ENCODE measurements at places on chromosomes 1 and 21. TPM values are rescaled to one million over a fixed set of nuclear protein-coding genes. Genes with fewer than 3 reads are reported as not detected.

SCAMP3 gene
- polyA plus RNA-seq: 141 TPM

DNAJC6 gene
- 2.5 TPM for polyA plus RNA-seq

DNA sequence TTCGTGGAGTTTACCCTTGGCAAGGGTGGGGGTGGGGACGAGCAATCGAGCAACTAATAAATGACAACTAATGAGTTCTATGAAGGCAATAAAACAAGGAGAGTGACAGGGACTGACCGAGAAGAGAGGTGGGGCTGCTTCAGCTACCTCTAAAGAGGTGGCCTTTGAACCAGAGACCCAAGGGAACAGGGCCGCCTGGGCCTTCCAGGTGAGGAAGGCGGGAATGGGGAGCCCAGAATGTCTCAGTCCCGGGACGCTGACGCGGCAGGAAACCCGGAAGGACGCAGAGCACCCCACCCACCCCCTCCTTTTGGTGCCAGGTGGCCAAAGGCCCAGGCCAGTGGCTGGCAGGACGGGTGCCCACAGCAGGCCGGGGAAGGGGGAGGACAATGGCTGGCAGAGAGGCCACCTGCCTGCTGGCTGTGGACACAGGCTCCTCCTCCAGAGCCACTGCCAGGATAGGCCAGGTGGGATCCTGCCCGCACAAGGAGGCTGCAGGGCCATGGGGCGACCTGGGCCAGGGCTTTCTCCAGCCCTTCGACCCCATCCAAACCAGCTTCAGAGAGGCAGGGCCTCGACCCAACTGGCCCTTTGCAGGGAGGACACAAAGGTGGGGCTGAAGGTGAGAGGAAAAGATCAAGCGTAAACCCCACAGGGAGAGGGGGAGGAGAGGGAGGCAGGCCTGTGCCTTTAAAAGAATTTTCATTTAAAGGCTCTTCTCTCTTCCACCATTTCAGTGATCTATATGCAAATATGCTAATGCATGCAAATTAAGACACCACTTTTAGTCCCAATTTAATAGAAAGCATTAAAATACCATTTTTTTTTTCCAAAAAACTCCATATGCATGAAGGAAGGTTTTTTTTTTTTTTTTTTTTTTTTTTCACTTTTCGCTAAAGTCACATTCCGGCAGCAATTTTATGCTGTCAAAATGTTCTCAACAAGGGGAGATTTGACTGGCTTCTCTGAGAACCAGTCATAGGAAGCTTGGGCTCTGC is 58.1 kb downstream of the CASZ1 start:
- no peak for DNase-seq

- DNase-seq: no peak
Measured at GRCh38 chr1:30677471-30677870, 45.9 kb downstream of the MATN1 start.

DNA sequence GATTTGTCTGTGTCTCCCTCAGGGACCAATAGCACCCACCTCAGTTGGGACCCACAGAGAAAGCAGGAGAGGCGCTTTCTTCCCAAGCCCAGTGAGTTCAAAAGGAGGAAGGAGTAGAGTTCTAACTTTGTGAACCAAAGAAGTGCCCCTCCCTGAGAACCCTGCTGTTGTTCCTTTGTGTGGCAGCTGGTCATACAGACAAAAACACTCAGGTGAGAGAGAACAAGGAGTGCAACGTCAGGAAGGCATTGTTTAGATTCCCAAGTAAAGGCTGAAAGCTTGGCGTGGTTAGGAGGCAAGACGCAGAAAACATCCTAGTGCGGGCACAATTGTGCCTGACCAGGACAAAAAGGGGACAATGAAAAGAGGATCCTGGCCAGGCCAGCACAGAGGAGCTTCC is 654.6 kb downstream of the KIF26B start:
- no peak for DNase-seq
